ENCODE measurements at places on chromosomes 7 and 10. TPM values are rescaled to one million over a fixed set of nuclear protein-coding genes. Genes with fewer than 3 reads are reported as not detected.

Gene ADAM22
- 0.94 TPM for polyA plus RNA-seq

Gene TUBGCP2
- 126 TPM for polyA plus RNA-seq

Gene EMX2
- polyA plus RNA-seq, result 0.04 TPM

Gene MOGAT3
- 58.9 TPM for polyA plus RNA-seq

Gene POLR2J2
- polyA plus RNA-seq, result 7.8 TPM

Gene ACTR3C
- polyA plus RNA-seq, result 4.0 TPM

Gene NKX1-2
- polyA plus RNA-seq, result not detected

Gene ACTL6B
- 1.00 TPM for polyA plus RNA-seq

Gene PSAP
- 149 TPM for polyA plus RNA-seq

Gene SEMA3E
- polyA plus RNA-seq, result not detected

Gene TMEM270
- not detected for polyA plus RNA-seq

Gene EGR2
- 0.45 TPM for polyA plus RNA-seq

Gene SH2D4B
- not detected for polyA plus RNA-seq

Gene GRM8
- not detected for polyA plus RNA-seq

Gene FAM25G
- polyA plus RNA-seq, result not detected

Gene SLC13A1
- polyA plus RNA-seq, result 0.22 TPM

Gene SNX8
- polyA plus RNA-seq, result 39.7 TPM

Gene SPACDR
- polyA plus RNA-seq, result not detected

Gene PLAU
- 11.1 TPM for polyA plus RNA-seq

Gene GRIFIN
- not detected for polyA plus RNA-seq

Gene ASB15
- polyA plus RNA-seq, result 0.12 TPM

Gene OPN4
- not detected for polyA plus RNA-seq

Gene RAB11FIP2
- 3.4 TPM for polyA plus RNA-seq

Gene PTER
- polyA plus RNA-seq, result 10.5 TPM

Gene ST8SIA6
- not detected for polyA plus RNA-seq

Gene HGF
- polyA plus RNA-seq, result 1.2 TPM

Gene MMRN2
- 1.4 TPM for polyA plus RNA-seq

Gene PBLD
- polyA plus RNA-seq, result 181 TPM

Gene MACC1
- 75.0 TPM for polyA plus RNA-seq

Gene NPTX2
- polyA plus RNA-seq, result not detected

Gene LRRC18
- not detected for polyA plus RNA-seq

Gene STYXL1
- 62.3 TPM for polyA plus RNA-seq

Gene PLA2G12B
- 31.5 TPM for polyA plus RNA-seq

Gene SRRM3
- 2.8 TPM for polyA plus RNA-seq

Gene HOXA9
- polyA plus RNA-seq, result not detected

Gene ING3
- polyA plus RNA-seq, result 21.8 TPM

Gene KEL
- 6.6 TPM for polyA plus RNA-seq

Gene CALCR
- not detected for polyA plus RNA-seq

Gene GRK5
- 27.7 TPM for polyA plus RNA-seq

Gene SAP25
- polyA plus RNA-seq, result 18.6 TPM

Gene CABCOCO1
- polyA plus RNA-seq, result not detected

Gene EPO
- 0.04 TPM for polyA plus RNA-seq

Gene FXYD4
- not detected for polyA plus RNA-seq
